SJSA1 (cell line): ENCODE measurements at places on chromosomes 12 and 14.

- DNase-seq: no peak
These were observed 755.4 kb upstream of the MDGA2 start for GRCh38 chr14:48430805-48431204.

DNA sequence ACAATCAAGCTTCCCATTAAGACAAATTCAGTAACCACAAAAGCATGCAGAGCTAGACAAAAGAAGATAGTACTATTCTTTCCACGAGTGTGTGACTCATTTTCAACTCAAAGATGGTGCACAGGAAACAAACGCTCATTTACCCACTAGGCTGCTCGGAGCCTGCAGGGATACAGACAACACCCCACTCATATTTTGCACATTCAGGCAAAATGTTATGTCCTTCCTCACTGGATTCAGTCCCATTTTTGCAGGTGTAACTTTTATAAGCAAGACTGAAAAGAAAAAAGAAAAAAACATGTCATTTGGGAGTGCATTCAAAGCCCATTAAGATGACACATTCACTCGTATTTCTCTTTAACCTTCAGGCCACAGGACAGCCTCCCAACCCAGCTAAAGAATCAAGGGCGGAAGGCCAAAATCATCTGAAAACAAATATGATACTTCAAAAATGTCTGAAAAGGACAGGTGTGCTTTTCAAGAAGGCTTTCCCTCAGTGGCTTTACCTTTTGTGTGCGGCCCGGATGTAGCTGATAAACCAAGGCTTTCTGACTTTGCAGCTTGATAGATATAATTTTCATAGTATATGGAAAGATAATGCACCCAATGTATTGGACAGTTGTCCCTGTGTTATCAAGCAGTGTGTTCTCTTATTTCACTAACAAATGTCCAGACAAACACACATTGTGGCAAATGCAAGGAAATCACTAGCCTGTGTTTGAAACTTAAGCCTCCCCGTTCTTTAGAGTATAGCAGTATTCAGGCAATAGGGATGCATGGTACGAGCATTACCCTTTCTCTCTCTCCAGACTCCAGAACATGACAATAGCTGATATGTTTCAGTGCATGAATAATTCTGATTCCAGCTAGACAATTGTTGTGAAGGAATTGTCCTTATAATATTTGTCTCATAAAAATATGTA is 147.8 kb upstream of the KRR1 start:
- peak; percentile 78 for DNase-seq

- peak; percentile 48 for DNase-seq
These were observed 17.8 kb downstream of the TAOK3 start for GRCh38 chr12:118354903-118355302.

DNA sequence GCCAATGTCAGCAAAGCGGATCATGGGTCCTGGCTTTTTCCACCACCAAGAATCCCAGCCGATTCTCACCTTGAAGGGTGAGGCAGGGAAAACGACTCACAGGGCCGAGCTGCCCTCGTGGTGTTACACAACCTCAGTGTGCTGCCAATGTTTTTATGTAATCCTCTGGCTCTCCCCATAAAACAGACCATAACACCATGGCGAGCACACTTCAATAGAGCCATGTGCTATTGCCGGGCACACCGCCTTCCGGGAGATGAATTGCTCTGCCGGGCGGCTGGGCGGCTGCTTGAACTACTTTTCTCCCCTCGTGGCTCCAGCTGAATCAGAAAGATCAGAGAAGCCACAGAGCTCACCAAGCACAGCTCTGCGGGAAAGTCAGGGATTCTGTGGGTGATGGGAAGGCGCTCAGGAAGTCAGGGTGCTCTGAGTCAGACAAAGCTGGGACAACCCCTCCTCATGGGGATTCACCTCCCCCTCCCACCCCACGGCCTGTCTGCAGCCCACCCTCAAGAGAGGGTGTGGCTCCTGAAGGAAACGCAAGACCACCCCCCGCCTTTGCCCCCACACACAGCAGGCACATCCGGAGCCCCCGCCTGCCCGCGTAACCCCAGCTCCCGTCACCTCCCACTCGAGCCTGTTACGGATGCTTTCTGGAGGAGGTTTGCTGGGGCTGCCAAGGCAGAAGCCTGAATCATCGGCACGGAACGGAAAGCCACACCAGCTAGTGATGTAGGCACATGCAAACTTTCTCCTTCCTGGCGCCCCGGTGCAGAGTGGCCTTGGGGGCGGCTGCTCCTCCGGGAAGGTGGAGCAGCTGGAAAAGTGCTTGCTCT is 1.8 kb downstream of the GALNT9 start:
- no peak for DNase-seq

GRCh38 chr12:107748472-107748871 is 12.5 kb downstream of the PRDM4 start:
- DNase-seq: no peak

- no peak for DNase-seq
These were observed 7.7 kb upstream of the SLC6A15 start for GRCh38 chr12:84920331-84920730.

DNA sequence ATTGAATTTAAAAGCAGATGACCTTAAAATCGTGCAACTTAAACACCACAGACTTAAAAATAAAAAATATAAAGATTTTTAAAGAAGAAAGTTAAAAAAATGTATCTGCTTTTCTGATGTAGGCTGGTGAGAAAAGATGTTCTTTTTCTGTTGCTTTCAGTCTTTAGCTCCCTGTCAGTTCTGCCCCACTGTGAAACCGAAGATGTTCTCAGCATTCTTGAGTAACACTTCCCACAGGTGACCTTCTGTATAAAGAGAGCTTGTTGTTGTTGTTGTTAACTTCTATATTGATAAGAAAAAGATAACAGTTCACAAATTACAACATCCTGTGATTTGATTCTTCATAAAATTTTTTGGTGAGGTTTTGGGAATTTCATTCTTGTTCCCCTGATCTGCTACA is 377.9 kb upstream of the RGS6 start:
- DNase-seq: no peak

GRCh38 chr14:33390335-33390734 is 451.7 kb downstream of the NPAS3 start:
- DNase-seq: no peak

DNA sequence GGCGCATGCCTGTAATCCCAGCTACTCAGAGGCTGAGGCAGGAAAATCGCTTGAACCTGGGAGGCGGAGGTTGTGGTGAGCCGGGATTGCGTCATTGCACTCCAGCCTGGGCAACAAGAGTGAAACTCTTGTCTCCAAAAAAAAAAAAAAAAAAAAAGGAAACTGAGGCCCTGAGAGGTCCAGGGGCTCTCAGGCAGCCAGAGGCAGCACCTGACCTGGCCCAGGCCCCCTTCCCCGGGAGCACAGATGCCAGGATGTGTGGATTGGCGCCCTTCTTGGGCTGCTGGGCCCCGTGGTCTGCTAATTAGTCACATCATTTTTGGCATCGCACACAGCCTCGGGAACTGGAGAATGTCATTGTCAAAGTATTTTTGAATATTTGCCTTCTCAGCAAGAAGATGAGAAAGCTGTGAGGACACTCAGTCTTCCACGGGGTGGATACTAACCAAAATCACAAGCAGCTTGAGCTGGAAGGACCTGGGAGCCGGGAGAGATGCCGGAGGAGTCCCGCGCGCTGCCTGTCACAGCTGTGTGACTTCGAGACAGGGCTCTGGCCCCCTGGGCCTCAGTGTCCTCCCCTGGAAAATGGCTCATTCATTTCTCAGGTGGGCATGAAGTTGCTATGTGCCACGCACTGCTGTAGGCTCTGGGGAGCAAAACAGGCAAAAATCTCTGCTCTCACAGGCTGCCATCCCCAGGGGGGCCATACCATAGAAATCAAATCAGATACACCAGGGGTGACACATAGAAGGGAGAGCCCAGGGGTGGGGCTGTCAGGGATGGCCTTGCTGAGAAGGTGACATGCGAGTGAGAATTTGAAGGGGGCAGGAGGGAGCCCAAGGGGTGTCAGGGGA is 12.5 kb upstream of the RCOR1 start:
- peak; percentile 87 for DNase-seq

GRCh38 chr12:96120359-96121100 is 73.6 kb upstream of the ELK3 start:
- peak; percentile 92 for DNase-seq

DNA sequence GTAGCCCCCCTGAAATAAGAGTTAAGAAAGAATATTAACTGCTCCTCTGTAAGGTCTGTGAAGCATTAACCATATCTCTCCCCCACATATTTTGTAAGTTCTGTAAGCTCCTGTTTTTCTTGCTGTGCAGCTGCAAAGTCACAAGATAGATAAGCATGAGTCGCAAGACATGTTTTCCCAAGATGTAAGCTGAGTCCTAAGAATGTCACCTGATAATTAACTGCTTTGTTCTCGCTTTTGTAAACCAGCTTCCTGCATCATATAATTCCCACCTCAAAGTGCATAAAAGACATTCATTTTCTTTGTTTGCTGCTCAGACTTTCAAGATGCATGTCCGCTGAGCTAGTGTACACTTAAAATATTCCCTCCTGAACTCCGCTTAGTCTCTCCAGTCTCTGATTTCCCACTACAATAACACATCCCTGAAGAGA is 27.0 kb upstream of the PHC1 start:
- DNase-seq: no peak

DNA sequence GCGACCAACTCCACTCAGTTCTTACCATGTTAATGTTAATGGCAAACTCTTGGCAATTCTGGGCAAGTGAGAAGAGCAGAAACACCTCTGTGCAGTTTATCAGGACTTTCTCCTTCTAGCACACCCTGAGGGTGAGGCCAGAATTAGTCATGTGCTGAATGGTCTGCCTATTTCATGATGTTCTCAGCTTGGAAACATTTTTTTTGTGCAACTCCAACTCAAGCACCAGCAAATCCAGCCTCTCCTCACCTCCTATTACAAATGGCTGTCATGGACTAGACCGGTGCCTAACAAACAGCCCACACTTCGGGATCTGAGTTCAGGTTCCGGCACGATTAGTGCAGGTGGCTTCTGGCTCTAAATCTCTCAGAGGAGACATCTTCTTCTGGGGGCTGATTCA is 246.0 kb downstream of the ZFP36L1 start:
- no peak for DNase-seq

DNA sequence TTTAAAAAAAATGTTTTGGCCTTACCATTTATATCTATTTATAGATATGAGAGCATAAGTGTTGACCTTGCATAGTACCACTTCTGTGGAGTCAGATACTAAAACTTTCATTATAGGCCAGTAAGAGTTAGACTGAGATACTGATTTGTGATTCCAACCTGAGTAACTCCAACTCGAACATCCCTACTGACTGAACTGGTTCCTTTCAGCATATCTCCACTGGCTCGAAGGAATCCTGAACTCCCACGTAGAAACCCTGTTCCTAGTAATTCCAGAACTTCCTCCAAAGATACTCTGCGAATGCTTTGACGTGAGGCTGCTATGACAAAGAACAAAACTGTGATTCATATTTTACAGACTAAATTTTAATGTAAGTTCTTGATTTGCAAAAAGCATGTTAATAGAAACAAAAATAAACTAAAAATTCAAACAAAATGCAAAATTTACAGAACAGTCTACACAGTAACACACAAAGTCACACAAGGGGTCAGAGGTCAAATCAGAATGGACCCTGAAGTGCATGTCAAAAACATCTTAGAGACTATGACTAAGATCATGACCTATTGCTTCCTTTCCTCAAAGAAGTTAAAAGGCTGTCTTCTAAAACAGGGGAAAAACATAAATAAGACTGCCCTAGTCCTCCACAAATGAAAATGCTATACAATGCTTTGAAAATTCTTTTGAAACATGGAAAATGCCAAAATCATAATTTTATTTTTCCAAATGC is 31.5 kb downstream of the HEATR5A start:
- no peak for DNase-seq

DNA sequence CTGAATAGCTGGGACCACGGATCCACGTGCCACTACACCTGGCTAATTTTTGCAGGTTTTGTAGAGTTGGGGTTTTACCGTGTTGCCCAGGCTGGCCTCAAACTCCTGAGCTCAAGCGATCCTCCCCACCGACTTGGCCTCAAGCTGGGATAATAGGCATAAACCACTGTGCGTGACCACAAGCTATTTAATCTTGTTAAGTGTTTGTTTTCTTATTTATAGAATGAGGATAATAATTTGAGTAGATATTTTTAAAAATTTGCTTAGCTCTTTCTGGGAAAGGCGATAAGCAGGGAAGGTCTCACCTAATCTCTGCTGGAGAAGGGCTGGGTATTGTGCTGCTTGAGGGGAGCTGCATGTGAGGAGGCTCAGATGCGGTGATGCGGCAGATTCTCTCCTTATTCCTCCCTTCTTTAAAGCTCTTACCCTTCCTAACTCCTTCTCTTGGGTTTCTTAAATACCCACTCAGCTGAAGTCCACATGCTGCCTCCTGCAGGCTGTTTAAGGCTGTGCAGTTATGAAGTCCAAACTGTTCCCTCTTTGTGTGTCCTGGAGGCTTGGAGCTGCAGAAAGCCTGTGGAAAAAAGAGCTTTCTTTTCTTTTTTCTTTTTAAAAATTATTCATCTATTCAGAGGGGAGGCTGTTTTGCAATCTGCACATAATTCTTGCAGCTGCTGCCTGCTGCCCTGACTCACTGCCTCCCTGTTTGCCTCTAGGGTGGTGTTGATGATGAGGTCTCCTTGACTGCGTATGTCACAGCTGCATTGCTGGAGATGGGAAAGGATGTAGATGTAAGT is 37.9 kb downstream of the A2ML1 start:
- no peak for DNase-seq

GRCh38 chr14:54322246-54322645 is 74.6 kb upstream of the CDKN3 start:
- DNase-seq: no peak
